Erythroblast (primary cell): ENCODE measurements at places on chromosomes 7 and 10.

- no peak for DNase-seq
These were observed 867.5 kb downstream of the NRG3 start for GRCh38 chr10:82742478-82742877.

DNA sequence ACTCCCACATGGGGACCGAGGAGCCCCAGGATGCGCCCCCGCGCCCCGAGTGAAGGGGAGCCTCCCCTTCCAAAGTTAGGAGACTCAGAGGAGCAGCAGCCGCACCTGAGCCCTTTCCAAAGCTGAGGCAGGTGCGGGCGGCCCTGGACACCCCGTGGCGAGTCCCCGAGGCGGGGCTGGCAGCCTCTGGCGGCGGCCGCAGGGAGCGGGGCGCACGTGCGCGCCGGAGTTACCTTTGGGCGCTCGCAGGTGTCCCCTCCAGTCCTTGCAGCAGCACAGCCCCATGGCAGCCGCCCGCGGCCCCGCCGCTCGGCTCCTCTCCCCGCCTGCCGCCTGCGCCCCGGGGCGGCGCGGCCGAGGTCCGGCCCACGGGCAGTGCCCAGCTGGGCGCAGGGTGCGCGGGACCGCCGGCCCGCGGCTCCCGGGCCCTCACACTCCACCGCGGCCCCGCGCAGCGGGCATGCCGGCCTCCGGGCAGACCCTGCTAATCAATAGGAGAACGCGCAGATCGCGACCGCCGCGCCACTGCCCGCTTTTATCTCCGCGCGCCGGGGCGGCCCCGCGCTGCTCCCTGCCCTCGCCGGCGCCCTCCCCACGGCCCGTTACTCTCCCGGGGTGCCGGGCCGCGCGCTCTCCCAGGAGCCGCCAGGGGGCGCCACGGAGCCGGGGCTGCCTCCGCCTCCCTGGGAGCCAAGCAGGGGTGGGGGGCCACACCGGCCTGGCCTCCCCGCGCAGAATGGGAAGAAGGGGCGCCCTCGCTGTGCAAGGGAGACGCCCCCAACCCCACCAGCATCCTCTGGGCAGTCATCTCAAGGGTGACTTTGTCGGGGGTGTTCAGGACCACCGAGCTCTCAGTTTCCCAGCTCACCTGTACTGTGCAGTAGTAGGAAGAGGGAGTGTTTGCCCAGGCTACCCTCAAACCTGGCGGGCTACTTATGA is 80.8 kb downstream of the ARHGAP22 start:
- peak; percentile 69 for DNase-seq

GRCh38 chr10:100173035-100173434 is 12.8 kb downstream of the ERLIN1 start:
- no peak for DNase-seq

GRCh38 chr10:17169803-17170202 is 31.7 kb downstream of the TRDMT1 start:
- peak; percentile 49 for DNase-seq

- DNase-seq: no peak
These were observed 362.7 kb downstream of the DNAJB6 start for GRCh38 chr7:157699357-157700013.

GRCh38 chr7:90999989-91000979 is 263.9 kb upstream of the FZD1 start:
- no peak for DNase-seq

- no peak for DNase-seq
These were observed 24.3 kb upstream of the ITGB1 start for GRCh38 chr10:32982293-32982709.

DNA sequence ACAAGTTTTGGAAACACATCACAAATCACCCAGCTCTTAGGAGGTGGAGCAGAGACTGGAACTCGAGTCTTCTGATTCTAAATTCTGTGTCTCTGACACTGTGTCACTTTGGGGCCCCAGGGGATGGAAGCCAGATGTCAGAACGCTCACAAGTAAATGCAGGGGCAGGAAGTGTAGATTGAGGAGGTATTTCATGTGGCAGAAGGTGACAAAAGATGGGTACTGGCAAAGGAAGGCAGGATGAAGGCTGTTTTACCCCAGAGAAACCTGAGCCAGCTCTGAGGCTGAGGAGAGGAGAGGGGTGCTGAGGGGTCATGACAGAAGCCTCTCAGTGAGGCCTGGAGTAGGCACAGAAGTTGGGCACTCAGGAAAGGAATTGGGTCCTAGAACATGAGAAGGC is 6.0 kb upstream of the PURB start:
- DNase-seq: no peak

DNA sequence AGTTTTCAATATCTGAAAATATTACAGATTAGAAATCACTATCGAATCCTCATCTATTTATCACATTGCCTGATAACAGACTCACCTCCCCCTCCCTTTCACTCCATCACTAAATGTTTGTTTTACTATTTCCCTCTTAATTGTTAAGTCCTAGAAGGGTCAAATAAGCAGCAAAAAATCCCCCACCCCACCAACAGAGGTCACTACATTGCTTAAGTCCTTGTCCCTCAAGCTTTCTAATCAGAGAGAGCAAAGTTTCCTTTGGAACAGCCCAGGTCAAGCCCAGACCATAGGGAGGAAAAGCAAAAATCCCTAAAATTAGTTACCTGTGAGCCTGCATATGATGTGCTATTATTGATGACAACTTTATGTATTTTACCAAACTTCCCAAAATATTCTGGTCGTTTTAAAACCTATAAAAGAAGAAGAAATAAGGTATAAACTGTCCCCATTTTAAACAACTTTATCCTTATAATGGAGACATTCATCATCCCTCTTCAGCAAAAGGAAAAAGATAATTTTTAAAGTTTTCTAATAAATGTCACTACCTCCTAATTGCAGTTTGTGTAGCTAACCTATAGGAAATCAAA is 95.0 kb downstream of the CNOT4 start:
- DNase-seq: peak; percentile 82

DNA sequence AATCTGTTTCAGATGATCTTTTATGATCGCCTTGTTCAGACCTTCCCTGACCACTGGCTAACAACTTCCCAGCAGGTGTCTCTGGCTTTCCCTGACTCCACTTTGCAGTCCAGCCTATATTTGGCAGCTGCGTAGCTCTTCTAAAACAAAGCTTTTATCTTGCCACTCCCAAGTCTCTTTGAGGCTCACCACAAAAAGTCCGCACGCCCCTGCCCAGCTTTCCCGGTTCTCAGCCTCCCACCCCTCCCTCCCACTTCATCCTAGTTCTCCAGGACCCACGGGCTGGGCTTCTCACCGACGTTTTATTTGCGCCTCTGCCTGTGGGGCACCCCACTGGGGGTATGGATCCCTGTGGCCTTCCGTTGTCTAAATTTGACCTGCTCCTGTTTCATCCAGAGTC is 58.9 kb upstream of the USP6NL start:
- DNase-seq: no peak

GRCh38 chr7:44221231-44221791 is 20.5 kb downstream of the YKT6 start:
- no peak for DNase-seq

DNA sequence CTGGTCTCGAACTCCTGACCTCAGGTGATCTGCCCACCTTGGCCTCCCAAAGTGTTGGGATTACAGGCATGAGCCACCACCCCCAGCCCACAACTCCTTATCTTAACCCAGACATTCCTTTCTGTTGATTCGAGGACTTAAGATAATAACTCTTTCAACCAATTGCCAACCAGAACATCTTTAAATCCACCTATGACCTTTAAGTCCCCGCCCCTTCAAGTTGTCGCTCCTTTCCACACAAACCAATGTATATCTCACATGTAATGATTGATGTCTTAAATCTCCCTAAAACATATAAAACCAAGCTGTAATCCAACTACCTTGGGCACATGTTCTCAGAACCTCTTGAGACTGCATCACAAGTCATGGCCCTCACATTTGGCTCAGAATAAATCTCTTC is 7.8 kb upstream of the ANKRD2 start:
- DNase-seq: no peak

DNA sequence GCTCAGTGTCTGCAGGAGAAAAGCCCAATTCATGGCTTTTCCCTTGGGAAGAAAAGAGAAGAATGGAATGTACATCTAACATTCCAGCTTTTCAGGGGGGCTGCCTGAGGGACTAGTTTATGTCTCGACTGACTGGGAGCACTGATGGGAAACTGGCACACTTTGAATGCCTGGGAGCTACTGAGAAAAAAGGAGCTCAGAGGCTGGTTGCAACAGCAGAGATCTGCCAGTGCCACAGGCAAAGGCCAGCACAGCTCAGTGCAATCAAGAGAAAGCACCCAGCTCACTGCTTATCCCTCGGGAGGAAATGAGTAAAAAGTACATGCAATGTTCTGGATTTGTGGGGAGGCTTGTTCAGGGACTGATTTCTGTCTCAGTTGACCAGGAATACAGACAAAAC is 226.2 kb downstream of the COBL start:
- DNase-seq: no peak
